ENCODE measurements at places on chromosomes 3 and 15. TPM values are rescaled to one million over a fixed set of nuclear protein-coding genes. Genes with fewer than 3 reads are reported as not detected.

Gene XCR1
- total RNA-seq: 0.32 TPM

DNA sequence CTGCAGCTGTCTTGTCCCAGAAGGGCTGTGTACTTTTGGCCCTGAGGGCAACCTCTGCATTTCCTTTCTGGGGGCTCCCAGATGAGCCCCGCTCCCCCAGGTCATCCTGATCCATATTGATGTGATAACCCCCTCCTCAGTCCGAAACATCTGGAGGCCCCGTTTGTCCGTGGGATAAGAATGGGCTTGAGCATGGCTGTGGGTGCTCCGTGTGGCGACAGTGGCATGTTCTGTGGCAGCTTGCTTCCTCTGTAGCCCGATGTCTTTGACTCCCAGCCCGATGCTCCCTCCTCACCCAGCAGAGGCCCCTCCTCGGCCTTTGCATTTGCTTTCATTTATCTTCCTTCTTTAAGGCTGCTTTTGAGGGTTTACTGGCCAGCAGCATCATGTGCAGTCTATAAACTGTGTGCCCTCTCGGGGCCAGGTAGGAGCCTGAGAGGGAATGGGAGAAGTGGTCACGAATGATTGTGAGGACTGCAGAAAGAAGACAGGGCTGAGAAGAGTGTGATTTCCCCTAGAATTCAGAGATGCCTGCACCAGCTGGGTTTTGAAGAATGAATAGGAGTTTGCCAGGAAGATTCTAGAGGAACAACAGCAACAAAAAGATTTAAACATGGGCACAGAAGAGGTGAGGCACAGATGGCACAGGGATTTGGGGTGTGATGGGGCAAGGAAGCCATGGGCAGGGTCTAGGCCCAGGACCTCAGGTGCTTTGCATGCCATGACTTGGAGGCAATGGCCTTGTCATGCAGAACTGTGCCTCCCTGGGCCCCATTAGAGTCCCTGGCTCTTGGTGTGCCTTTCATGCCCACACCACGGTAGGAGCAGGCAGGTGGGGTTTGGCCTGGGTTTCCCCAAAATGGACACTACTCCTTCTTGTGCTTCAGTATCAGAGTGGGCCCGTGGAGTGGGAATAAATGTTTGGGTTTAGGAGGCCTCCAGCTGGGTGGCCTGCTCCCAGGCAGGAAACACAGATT is 34.2 kb downstream of the APBA2 start:
- peak; percentile 22 for DNase-seq

- no peak for DNase-seq
Observed at GRCh38 chr15:90062023-90062442, 40.2 kb downstream of the IDH2 start.

Gene AGTR1
- total RNA-seq: 10.8 TPM

- no peak for DNase-seq
Observed at GRCh38 chr15:100713163-100713867, 110.9 kb downstream of the ASB7 start.

DNA sequence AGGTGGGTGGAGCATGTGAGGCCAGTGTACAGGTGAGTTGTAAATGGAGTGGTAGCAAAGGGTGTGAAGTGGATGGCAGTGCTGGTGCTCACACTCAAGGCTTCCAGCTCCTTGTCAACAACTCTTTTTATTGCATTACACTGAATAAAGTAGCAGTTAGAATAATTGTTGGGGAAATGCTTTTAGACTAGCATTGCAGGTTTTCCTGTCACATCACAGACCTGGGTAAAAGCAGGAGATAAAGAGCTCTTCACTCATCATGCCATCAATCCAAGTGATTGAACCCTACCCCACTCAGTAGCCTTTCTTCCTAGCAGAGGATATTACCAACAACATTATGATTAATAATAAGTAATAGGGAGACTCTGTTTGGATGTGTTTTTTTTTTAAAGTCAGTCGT is 81.6 kb downstream of the CDIN1 start:
- DNase-seq: no peak

Gene RNF168
- 24.3 TPM for total RNA-seq

- DNase-seq: no peak
Observed at GRCh38 chr15:92690395-92690794, 34.8 kb upstream of the FAM174B start.

- DNase-seq: no peak
Observed at GRCh38 chr3:176584413-176585176, 612.7 kb downstream of the TBL1XR1 start.

Gene KLHL40
- not detected for total RNA-seq

Gene NOX5
- total RNA-seq: not detected

DNA sequence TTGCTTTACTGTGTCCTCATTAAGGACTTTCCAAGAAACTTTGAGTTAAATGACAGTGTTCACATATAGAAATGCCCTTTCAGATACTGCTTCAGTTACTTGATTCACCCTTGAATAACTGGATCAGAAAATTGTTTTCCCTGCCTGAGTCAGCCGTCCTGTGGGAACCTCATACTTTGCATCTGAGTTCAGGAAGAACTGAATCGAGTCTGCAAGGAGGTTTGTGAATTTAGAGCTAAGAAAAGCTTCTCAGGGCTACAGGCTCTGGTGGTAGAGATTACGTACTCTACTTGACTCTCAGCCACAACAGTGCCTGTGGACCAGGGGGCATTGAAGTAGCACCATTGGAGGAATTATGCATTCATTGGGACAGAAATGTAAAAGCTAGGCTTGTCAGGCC is 252.4 kb upstream of the C2CD4B start:
- no peak for DNase-seq

DNA sequence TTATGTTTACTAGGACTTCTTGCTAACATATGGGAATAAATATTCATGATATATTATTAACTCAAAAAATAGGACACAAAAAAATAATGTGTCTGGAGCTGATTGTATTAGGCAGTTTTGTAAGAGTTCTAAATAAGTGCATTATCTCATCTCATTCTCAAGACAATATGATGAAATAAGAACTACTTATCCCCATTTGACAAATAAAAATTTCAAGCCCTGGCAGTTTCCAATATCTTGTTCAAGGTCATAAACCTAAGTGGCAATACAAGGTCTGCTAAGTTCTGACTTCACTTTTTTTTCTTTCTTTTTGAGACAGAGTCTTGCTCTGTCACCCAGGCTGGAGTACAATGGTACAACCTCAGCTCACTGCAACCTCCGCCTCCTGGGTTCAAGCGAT is 18.3 kb downstream of the RPN1 start:
- DNase-seq: no peak

Gene VWA5B2
- 0.47 TPM for total RNA-seq

DNA sequence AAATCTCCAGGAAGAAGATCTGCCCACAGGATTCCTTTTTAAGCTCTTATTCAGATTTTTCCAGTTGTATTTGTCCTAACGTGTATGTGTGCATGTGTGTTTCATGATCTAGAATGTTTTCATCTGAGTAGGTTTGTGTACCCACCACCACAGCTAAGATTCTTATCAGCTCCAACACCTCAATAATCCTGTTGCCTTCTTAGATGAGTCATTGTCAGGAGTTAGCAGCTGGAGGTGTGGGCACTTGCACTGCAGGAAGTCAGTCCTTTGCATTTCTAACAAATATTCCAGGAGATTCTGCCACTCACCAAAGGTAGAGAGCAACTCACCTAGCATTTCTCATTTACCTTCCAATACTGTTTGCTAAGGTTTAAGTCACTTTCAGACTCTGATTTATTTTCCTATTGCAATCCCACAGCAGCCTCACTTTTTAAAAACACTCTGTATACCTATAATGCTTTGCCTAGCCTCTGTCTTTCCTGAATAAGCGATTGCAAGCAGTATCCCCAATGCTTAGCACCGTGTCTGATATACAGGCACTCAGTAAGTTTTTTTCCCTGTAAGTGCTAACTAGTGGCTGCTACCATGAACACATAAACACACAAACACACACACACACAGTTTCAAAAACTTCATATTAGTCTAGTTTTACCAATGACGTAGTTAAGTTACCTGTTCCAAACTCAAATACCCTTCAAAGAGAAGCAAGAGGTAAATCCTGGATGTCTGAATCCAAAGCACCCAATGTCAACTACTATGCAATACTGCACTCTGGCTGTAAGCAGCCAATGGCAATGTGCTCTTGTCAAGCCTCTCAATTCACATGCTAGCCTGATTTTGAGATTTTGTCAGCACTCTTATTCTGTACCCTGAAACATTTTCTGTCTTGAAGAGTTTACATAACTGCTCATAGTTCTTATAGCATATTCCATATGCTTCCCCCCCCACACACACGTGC is 713.5 kb upstream of the LMCD1 start:
- no peak for DNase-seq

GRCh38 chr15:23642413-23643044 is 5.1 kb downstream of the MAGEL2 start:
- DNase-seq: peak; percentile 57

DNA sequence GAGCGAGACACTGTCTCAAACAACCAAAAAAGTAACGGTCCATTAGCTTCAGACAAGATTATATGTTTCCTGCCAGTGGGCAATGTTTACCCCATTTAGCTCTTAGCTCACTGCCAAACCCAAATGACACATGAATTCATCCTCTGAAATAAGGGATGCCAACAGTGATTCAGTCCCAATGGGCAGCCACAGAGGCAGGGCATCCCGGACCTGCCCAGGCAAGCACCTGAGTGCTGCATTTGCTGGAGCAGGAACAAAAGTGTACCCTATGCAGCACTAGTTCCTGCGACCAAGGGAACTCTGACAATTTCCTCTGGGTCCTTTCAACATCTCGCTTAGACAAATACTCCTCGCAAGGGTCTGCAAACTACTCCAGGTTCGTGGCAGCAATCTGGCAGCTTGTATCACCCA is 8.0 kb downstream of the IP6K2 start:
- DNase-seq: no peak

- DNase-seq: no peak
Observed at GRCh38 chr3:84825817-84826216, 133.0 kb upstream of the CADM2 start.

Gene FBLN2
- 40.8 TPM for total RNA-seq

Gene CHCHD6
- 12.2 TPM for total RNA-seq

DNA sequence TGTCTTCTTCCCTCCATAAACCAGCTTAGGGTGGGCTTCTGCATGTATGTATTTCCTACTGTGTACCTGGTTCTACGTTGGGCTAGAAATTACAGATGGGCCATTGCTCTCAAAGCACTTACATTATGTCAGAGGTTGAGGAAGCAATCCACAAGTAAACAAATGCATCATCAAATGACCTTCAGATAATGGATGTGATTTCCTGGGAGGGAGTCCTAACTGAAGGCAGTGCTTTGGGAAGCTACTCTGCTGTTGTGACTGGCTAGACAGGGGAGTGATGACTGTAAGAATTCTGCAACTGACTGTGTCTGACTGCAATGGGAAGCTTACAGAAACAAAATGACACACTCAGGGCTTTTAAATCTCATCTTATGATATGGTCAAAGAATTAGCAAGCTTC is 71.0 kb upstream of the PRR23E start:
- DNase-seq: no peak

DNA sequence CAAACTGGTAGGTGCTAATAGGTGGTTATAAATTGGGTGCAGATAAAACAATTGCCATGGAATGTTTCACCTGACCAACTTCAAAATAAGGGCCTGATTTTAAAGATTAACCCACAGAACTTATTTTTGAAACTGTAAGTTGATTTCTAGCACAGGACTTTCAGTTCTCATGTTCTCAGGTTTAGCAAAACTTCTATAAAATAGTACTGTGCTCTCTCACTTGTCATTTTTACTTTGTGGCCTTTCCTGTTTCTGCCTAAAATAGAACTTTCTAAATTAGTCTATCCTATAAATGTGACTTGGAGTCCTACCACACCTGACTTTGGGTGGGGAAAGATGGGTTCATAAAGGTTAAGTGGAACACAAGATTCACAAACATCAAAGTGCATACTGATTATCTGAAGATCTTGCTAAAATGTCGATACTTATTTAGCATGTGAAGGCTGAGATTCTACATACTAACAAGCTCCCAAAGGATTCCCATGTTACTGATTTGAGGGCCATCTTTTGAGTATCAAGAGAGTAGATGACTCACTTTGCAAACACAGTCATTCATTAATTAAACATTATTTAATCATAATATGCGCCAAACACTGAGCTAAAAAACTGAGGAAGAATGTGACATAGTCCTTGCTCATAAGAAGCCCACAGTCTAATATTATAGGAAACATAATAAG is 38.6 kb downstream of the BTLA start:
- no peak for DNase-seq

Gene CSTA
- 39.5 TPM for total RNA-seq

GRCh38 chr3:53109190-53109589 is 21.0 kb downstream of the RFT1 start:
- no peak for DNase-seq

GRCh38 chr3:145357453-145357852 is 803.5 kb downstream of the PLOD2 start:
- DNase-seq: no peak

- DNase-seq: no peak
Observed at GRCh38 chr3:123151251-123151705, 50.5 kb upstream of the SEC22A start.

DNA sequence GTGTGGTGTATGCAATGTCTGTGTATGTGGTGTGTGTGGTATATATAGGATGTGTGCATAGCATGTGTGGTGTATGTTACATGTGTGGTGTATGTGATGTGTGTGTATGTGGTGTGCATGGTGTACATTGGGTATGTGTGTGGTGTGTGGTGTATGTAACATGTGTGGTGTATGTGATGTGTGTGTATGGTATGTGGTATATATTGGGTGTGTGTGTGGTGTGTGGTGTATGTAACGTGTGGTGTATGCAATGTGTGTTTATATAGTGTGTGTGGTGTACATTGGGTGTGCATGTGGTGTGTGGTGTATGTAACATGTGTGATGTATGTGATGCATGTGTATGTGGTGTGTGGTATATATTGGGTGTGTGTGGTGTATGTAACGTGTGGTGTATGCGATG is 41.9 kb downstream of the ARRDC4 start:
- DNase-seq: no peak

Gene MYEF2
- total RNA-seq: 18.8 TPM

DNA sequence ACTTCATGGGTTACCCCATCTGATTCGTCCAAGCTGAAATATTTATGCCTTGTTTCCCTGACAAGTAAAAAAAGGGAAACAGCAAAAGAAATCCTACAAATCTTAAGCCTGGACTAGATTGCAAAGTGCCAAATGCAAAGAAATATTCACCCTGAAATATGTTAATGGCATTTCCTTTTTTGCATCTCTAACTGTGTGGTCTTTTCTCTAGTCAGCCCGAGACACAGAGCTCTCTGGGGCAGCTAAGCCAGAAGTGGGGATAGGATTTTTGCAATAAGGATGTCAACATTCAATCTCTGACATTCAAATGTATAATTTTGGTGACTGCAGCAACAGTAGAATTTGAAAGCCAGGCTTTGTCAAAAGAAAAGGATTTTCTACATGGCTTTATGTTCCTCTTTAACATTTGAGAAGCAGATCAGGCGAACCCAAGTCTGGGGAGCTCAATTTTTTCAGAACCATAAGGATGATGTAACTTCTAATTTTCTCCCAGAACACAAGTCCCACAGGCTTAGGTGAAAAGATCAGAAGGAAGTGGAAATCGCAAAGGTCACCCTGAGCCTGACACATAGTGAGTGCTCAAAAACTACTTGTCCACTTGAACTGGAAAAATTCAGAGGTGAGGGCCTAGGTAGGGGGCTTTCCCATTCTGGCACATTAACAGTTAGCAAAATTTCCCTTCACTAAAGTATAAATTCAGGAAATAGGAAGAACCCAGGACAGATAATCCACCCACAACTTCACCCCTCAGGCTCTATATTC is 28.2 kb upstream of the KCNMB3 start:
- DNase-seq: no peak

- no peak for DNase-seq
Observed at GRCh38 chr3:116966649-116967048, 257.1 kb downstream of the TUSC7 start.

GRCh38 chr3:75048650-75049049 is 434.2 kb upstream of the CNTN3 start:
- no peak for DNase-seq

All from lower lobe of right lung (tissue), 2 donors.